Stimulated activated CD4-positive, alpha-beta T cell treated with anti-CD3 and anti-CD28 coated beads, Interleukin-1b, Interleukin-23, amount 100 ng/mL, for 1 hour (primary cell): ENCODE measurements at places on chromosomes 12 and 14.
A peak's percentile ranks its signal among the peaks of the same experiment; 100 is the strongest.

DNA sequence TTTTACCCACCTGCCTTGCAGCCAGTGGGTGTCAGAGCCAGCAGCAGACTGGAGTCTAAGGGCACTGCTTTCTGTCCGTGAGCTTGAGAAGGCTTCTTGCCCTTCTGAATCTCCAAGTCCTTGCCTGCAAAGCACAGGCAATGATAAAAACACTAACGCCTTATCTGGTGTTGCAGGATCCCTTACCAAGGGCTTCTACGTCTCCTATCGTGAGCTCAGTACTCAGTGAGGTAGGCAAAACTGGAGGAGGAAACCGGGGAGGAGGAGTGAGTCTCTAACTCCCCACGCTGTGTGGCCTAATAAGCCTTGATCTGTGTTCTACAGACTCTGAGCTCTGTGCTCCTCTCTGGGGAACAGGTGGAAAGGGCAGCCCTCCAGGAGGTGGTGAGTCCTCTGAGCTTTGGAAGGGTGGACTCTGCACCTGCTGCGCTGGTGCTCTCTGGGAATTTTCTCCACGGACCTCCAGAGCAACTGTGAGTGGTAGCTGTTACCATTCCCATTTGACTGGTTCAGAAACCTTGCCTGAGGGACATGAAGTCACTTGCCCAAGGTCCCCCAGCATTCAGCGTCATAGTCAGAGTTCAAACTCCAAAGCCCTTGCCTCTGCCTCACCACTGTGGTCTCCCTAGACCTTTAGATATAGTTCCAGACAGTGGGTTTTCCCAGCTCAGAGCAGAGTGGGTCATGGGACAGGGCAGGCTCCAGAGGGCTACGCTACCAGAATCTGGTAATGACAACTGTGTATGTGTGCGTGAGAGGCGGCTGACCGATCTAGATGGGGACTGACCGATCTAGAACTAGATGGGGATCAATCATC lies 7.0 kb upstream of the MARK3 start:
- DNase-seq: no peak

DNA sequence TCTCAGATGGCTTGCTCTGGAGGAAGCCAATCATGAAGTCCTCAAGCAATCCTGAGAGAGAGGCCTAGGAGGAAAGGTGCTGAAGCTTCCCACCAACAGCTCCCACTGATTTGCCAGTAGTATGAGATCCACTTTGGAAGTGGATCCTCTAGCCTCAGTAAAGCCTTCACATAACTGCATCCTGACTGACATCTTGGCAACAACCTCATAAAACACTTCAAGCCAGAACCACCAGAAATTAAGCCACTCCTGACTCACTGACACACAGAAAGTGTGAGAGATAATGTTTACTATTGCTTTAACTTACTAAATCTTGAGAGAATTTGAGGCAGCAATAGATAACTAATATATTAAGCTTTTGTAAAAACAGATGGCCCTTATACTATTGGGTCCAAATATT lies 11.7 kb upstream of the TMX1 start:
- DNase-seq: no peak

DNA sequence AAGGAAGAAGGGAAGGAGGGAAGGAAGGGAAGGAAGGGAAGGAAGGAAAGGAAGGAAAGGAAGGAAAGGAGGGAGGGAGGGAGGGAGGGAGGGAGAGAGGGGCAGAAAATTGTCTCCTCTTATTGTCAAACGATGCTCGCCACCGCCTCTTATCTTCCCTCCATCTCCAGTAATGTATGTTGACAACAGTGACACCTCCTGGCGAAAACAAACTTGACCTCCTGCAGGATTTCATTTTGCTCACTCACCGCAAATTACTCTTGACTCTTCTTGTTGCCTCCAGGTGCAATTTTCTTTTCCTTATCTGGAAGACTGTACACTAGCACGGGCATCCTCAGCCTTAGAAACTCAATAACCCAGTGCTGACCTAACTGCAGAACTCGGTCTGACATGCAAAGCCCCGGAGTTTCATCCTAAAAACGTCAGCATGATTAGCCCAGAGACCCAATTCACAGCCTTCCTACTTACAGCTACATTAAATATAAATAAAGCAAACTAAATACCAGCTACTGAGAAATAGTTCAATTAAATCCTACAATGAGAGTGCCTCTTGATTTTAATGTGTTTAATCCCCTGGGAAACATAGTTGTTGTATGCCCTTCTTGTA lies 512.4 kb upstream of the TMPO start:
- DNase-seq: no peak

DNA sequence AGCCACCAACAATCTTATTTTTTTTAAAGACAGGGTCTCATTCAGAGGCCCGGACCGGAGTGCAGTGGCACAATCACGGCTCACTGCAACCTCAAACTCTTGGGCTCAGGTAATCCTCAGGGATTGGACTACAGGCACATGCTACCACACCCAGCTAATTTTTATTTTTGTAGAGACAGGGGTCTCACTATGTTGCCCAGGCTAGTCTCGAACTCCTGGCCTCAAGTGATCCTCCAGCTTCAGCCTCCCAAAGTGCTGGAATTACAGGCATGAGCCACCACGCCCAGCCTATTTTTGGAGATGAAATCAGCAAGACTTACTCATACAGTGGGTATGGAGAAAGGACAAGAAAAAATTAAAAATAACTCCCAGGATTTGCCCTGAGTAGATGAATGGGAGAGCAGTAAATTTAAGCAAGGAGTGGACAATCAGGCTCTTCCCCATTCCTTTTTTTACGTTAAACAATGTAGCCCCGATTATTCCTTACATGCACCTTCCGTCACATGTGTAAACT lies 13.2 kb downstream of the FMNL3 start:
- no peak for DNase-seq

- no peak for DNase-seq
These were observed 10.7 kb downstream of the TBX3 start for GRCh38 chr12:114673169-114673833.

GRCh38 chr14:96055065-96055752 lies 16.0 kb downstream of the C14orf132 start:
- no peak for DNase-seq

- DNase-seq: no peak
These were observed 6.1 kb upstream of the DENND5B start for GRCh38 chr12:31597066-31597465.

GRCh38 chr12:118651487-118651886 lies 275.1 kb downstream of the SUDS3 start:
- no peak for DNase-seq

DNA sequence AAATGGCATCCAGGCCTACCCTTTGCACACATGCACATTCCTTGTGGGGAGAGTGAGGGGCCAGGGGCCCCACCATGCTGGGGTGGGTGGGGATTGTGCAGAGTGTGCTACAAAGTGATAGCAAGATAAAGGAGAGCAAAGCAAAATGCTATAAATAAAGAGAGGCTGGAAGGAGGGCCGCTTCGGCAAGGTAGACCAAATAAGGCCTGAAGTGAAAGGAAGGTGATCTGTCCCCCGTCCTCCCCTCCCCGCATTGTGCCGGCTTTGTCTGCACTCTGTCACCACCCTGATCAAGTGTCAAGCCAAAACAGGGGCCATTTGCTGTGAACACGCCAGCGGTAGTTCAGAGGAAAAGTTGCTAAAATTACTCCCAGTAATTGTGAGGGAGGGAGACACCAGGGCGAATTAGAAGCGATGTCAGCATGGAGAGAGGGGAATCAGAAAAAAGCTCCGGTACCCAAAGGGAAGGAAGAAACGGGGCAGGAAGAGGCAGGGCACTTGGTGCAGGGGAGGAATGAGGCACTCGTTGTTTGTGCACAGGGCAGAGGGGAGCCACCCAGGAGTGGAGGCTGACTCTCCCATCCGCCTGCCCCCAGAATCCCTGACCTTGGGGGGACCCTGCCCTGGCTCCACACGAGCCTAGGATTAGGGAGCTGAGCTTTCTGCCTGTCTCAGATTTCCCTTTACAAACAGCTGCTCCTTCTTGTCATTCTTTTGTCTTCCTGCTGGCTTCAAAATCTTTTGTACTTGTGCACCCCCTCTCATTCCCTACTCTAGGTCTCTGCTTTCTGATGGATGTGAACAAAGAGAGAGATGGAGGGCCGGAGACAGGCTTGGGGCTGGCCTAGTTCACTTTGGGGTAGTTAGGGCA lies 2.9 kb upstream of the MYH7 start:
- DNase-seq: no peak

- no peak for DNase-seq
These were observed 77.3 kb downstream of the NOS1 start for GRCh38 chr12:117284140-117284539.

DNA sequence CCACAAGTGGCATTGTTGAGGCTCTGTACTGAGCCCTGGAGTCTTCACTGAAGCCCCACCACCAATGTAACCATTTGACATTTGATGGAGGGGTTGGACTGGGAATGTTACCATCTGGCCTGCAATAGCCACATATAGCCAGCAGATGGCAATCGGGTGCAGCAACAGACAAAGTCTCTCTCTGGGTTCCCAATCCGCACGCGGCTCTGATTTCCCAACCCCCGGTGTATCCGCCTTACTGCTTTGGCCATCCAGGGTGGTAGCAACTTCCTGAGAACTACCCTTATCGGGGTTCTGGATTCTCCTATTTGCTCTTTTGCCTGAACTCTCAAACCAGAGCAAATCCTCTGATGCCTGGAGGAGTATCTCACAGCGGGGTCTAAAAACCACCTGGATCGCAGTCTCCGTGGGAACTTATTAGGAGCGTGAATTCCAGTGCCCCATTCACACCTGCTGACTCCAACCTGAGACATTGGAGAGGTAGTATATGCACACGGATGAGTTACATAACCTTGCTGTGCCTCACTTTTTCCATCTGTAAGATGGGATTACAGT lies 14.2 kb downstream of the VRTN start:
- DNase-seq: peak; percentile 36

DNA sequence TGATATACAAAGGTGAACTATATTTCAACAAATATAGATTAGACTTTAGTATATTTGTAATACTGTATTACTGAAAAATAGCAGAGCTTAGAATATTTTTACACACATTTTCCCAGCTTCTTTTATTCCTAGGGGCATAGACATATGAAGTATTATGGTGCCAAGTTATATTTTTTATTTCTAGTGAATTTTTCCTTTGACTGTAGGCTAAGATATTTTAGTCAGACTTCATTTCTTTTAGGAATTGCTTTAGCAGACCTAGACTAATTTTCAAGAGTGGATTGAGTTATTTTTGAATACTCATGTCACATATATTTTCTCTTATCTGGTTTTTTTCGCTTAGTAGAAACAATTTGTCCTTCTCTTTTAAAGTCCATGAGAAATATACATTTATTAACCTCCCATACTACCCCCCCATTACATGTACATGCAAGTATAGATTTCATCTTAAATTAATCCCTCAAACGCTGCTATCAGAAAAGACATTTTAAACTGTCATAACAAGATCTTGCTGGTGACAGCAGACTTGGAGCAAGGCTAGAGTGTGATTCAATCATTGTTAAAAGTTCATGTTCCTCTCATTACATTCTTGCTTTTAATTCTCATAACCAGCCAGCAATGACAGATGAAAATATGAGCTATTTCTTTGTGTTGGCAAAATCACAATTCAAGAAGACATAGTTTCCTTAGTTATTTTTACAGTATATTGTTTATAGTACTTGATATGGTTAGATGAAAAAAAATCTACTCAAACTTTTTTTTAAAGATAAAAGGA lies 456.1 kb downstream of the AEBP2 start:
- DNase-seq: no peak

DNA sequence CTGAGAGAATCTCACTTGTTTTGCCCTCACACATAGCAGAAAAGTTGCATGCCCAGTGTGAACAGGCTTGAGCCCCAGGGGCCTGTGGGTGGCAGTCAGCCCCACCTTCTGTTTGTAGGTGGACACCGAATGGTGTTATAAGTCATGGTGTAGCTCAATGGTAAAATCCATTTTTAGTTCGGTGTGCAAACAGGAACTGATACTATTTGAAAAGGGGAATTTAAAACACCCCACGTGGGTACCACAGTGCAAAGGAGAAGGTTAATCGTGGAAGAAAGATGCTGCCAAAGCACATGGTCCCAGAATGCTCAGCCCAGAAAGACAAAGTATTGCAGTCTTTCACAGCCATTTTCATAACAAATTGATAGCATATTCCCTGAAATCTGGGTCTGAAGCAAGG lies 71.8 kb upstream of the GZMB start:
- DNase-seq: no peak

DNA sequence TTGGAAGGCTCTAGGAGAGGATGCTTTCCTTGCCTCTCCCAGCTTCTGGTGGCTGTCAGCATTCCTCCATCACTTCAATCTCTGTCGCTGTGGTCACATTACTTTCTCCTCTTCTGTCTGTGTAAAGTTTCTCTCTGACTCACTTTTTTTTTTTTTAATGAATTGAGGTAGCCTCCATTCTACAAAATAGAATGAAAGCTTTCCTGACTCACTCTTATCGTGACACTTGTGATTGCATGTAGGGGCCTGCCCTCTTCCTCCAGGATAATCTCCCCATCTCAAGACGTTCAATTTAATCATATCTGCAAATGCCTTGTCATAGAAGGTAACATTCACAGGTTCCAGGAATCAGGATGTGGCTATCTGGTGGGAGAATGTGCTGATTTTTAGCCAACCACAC lies 153.5 kb upstream of the HMGA2 start:
- DNase-seq: no peak

DNA sequence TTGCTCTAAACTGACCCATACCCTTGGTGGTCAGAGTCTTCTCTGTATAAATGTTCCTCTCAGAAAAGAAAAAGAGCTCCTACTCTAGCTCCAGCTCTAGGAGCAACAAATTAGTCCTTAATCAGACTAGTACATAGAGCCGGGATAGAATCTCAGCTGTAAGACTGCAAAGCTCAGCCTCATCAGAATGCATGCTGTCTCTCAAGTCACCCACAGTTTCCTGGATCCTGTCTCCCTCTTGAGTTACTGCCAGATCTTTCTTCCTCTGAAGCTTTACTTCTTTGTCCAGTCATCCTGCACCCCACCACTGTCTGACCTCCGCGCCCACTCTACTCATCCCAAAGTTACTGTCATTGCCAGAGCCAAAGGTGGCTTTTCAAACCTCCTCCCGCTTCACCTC lies 139.3 kb upstream of the PRMT8 start:
- DNase-seq: no peak

DNA sequence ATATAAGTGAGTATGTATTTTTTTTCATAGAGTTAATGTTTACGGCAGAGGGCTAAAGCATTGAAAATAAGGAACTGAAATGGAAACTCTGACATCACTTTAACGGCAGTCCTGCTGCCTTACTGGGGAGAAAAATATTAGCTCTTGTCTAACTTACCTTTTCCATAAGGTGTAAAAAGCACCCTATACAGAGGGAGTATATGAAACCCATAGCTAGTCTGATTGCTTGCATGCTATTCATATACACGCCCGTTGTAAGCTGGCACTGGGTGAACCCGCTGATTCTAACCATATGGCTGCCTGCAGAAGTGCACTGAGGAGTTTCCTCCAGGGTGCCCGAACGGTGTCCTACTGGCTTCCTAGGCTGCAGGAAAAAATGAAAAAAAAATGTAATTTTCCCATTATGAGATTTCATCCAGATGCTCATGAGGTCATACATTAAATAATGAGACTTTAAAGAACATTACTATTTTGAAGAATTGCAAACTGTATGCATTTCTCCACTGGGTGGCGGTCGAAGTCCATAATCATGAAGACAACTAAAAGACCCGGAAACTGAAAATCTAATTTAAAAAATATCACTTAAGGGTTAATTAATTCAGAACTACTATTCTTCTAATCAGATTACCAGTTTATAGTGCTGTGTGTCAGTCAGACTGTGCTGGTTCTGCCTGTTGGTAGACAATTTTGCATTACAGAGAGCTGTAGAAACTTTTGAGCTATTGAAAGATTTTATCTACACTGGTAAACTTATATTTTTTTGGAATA lies 144.7 kb downstream of the ALX1 start:
- DNase-seq: no peak

GRCh38 chr12:120453977-120454376 lies 7.7 kb downstream of the GATC start:
- DNase-seq: no peak
